Stimulated activated CD4-positive, alpha-beta T cell treated with anti-CD3 and anti-CD28 coated beads, Interleukin-15, amount 100 ng/mL, for 48 hours (primary cell): ENCODE measurements at places on chromosomes 1 and 21.

DNA sequence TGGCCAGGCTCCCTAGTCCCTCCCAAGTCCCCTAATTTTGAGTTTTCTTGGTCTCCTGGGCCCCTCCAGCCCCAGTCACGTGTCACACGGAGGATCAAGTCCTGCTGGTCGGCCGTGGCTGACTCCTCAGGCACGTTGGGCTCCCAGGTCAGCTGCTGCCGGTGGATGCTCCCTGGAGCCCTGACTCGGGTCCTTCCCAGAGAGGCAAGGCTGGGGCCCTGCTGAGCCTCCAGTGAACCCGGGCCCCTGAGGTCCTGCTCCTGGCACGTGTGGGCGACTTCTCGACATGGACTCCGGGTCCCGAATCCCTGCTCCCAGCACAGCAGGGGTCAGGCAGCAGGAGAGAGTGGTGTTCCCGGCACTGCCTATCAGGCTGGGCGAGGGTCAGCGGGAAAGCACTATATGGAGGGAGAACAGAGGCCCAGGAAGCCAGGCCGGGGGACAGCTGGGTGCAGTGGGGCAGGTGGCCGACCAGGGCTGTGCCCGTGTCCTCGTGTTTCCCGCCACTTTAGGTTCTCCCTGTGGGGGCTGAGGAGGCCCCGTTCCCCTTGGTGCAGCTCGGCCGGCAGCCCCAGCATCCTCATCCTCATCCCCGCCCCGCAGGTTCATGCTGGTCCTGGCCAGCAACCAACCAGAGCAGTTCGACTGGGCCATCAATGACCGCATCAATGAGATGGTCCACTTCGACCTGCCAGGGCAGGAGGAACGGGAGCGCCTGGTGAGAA, 13.2 kb downstream of the TMEM240 start:
- no peak for DNase-seq

GRCh38 chr1:172662464-172663109, 3.7 kb downstream of the FASLG start:
- DNase-seq, result peak; percentile 89

DNA sequence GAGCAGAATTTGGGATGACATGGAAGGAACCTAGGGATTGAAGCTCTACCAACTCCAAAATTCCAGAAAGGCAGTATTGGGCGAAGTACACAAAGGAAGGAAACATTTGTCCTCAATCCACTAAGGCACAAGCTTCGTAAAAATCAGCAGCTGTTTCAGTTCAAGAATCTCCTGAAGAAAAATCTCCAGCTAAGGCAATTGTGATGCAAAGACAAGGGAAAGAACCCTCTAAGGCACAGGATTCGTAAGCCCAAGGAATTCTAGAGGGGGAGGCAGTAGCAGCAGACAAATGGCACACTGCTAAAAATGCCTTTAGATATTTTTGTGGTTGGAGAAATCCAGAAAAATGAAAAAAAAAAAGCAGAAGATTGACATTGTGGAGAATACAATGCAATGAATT, 64.5 kb upstream of the PLPPR5 start:
- DNase-seq, result no peak

GRCh38 chr1:65505547-65506300, 85.3 kb downstream of the LEPR start:
- no peak for DNase-seq

- DNase-seq, result no peak
Observed at GRCh38 chr1:245829826-245830225, 675.0 kb downstream of the KIF26B start.

- no peak for DNase-seq
Observed at GRCh38 chr1:232534552-232535517, 95.1 kb downstream of the SIPA1L2 start.

- no peak for DNase-seq
Observed at GRCh38 chr1:7292036-7292681, 478.9 kb upstream of the VAMP3 start.

- DNase-seq, result no peak
Observed at GRCh38 chr1:65431111-65431705, 10.7 kb downstream of the LEPR start.

DNA sequence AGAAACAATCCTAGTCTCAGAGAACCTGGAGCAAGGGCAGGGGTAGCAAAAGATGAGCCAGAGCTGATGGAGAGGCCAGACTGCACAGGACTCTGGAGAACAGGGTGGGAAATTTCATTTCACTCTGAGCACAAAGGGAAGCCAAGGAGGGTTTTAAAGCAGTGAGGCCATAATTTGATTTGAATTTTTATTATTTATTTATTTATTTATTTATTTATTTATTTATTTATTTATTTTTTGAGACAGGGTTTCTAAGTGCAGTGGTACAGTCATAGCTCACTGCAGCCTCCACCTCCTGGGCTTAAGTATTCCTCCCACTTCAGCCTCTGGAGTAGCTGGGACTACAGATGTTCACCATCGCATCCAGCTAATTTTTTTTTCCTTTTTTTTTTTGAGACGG, 45.1 kb downstream of the MT1HL1 start:
- DNase-seq, result no peak

GRCh38 chr1:21293537-21294265, 3.4 kb upstream of the ECE1 start:
- peak; percentile 84 for DNase-seq

- DNase-seq, result no peak
Observed at GRCh38 chr1:173779936-173780335, 44.5 kb upstream of the DARS2 start.
